Activated CD4-positive, CD25-positive, alpha-beta regulatory T cell treated with anti-CD3 and anti-CD28 coated beads, Interleukin-2, amount 50 U/mL, for 24 hours (primary cell): ENCODE measurements at places on chromosomes 6 and 20.

GRCh38 chr6:28696682-28697081, 171.0 kb downstream of the GPX5 start:
- ATAC-seq = no peak

GRCh38 chr20:59944726-59945125, 4.5 kb downstream of the FAM217B start:
- no peak for ATAC-seq

DNA sequence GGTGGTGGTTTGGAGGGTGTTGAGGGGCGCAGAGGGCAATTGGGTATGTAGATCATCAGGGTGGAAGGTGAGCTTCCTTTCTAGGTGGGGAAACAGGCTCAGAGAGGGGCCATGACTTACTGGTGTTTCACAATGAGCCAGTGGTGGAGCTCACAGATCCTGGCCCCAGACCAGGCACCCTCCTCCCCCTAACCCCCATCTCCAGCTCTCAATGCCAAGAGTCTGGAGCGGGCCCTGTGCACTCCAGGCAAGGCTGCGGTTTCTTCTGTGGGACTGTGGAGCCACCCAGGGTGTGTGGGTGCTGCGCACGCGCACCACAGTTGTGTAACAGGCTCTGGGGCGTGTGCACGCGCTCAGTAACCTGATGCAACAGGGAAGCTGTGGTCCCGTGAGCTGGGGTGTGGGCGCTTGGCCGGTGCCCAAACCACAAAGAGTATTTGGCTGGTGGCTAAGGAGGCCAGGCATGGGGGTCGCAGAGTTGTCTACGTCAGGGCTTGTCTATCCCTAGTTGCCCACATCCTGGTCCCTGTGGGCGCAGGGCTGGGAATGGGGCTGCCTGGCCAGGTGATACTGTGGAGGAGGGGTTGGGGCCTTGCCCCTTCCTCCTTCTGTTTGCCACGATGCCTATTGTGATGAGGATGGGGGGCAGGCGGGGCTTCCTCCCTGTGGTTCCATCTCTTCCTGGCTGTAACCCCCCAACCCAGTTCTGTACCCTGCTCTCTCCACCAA, 37.5 kb upstream of the MRPS18A start:
- ATAC-seq = peak; percentile 78

- no peak for ATAC-seq
Observed at GRCh38 chr6:93087606-93088005, 331.8 kb downstream of the EPHA7 start.

DNA sequence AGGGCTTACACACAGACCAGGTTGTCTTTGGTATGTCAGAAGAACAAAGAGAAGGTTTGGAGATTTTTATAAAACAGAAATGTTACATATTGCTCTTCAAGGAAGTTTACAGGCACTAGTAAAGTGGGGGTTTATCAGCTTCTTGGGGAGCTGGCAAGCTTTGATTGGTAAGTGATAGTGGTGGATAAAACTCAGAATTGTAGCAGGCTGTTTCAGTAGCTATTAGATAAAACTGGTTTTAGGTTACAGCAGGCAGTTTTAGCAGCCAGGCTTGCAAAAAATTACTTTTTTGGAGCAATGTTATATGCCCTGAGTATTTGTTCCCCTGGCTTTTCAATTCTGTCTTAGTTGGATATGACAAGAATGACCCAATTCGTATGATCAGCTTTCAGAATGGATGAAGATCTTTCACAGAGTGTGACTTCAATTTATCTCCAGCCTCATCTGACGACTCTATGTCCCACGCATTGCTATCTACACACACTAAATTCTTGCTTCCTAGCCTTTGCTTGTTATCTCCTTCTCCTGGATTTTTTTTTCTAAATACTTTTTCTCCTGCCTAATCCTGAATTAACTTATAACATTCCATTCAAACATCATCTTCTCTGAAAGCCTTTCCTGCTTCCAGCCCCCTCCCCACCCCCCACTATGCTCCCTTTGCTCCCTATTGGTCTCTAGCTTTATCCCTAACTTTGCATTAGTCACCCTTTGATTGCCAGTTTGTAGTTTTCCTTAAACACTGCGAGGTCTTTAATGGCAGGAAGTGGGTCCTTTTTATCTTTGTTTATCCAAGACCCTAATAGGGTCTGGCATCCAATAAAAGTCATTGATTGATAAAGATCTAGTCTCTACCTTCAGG, 1.0 kb upstream of the TOMM34 start:
- no peak for ATAC-seq

- ATAC-seq = no peak
Observed at GRCh38 chr6:112029045-112029822, 24.7 kb upstream of the CCN6 start.

DNA sequence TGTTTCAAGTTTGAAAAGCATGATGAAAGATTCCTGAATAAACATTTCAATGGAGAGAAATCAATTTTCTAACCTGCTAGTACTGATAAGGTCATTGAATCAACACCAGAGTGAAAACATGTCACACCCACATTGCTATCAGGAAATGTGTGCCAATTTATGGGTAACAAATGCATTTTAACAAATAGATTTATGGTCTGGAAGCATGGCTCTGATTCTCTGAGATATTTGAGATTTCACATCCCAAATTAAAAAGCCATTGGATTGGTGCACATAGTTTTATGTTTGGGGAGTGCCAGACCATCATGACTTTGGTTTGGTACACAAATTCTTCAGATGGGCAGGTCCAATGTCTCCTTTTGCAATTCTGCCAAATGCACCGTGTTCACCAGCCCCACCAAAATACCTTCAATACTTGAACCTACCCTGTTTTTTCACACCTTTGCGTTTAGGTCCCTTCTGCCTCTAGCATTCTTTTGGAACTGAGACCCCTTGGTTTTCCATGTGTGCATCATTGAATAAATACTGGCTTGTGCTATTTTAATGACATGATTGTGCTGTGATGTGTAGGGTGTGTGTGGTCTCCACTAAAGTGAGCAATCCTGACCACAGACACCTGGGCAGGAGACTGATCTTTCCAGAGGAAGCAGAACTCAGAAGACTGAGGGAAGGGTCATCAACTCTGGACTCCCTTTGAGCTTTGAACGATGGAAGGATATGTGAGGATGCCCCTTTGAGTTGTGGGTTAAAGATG, 20.4 kb downstream of the IL20RA start:
- no peak for ATAC-seq

DNA sequence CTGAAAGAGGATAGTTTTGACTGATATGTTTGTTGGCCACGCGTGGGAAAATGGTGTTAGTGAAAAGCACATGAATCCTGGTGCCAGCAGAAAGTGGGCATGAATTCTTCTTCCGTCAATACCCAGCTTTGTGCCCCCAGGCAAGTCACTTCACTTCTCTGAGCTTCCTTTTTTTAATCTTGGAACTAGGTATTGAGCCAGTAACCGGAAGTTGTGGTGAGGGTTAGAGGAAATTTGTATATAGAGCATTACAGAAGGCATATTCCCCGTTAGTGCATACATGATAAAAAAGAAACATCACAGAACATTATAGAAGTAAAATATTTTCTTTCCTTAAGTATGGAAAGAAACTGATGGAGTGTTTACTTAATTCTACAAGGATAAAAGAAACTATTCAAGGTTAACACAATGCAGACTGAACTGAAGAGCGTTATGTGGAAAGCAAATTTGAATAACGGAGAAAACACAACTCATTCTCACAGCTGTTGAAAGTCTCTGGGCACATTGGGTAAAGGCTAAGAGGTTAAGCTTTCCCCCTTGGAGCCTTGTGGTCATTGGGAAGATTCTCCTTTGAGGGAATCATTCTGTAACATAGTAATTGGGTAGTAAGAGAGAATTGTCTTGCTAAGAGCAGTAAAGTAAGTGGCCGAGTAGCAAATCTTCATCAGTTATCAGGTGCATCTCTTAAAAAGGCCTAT, 223.1 kb downstream of the BCAS1 start:
- no peak for ATAC-seq

GRCh38 chr6:34028691-34029360, 117.1 kb downstream of the GRM4 start:
- ATAC-seq = no peak

DNA sequence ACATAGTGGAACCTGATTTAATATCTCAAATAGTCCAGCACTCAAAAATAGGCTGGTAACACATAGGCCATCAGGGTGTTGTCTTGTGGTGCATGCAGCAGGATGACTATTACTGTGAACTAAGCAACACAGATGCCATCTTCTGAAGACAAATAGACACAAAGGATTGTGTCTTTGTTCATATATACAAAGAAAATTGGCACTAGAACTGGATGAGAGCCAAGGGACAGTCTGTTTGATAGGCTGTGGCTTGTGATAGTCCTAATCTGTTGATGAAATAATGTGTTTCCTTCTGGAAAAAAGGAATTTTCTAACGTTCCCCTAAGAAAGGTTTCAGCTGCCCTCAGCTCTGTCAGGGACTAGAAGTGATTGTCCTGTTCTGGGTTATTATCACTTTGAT, 129.8 kb downstream of the TPBG start:
- no peak for ATAC-seq

- ATAC-seq = no peak
Observed at GRCh38 chr6:105014954-105015353, 58.0 kb downstream of the LIN28B start.

DNA sequence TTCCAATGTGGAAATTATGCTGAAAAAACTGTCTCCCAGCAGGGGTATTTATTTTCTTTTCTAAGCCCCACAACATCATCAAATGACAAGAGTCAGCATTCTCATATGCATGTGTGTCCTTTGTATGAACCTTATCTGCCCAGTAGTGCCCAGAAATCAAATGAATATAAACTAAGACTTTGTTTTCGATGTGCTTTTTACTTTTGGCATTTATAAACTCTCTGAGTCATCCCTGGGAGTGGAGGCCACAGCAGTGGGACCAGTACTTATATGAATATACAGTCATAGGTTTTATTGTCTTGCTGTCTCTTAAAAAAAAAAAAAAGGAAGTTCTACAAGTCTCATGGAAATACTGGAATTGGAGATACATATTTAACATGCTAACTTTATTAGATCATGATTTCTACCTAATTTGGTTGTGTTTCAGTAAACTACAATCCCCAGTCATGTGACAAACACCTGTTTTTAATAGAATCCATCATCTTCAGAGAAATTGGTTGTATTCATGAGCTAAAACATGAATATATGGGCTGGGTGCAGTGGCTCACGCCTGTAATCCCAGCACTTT, 99.2 kb upstream of the TMEM181 start:
- no peak for ATAC-seq

- ATAC-seq = no peak
Observed at GRCh38 chr6:99236010-99236409, 113.5 kb downstream of the FAXC start.

- ATAC-seq = no peak
Observed at GRCh38 chr6:157280157-157280556, 43.2 kb downstream of the TMEM242 start.

DNA sequence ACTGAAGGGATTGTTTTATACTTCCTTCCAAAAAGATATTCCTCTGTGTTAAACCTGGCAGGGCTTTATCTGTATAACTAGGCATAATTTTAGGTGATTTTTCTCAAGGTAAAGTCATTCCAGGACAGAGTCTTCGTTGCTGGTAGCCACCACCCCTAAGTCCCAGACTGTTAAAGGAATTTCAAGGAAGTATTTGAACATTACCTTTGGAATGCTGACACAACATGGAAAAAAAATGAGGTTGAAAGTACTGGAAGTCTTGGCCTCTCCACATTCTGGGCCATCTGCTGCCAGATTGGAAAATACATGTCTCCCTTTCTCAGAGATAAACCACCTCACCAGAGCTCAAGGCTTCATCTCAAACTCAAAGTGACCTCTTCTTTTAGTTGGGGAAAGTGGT, 27.0 kb upstream of the ETV7 start:
- no peak for ATAC-seq

DNA sequence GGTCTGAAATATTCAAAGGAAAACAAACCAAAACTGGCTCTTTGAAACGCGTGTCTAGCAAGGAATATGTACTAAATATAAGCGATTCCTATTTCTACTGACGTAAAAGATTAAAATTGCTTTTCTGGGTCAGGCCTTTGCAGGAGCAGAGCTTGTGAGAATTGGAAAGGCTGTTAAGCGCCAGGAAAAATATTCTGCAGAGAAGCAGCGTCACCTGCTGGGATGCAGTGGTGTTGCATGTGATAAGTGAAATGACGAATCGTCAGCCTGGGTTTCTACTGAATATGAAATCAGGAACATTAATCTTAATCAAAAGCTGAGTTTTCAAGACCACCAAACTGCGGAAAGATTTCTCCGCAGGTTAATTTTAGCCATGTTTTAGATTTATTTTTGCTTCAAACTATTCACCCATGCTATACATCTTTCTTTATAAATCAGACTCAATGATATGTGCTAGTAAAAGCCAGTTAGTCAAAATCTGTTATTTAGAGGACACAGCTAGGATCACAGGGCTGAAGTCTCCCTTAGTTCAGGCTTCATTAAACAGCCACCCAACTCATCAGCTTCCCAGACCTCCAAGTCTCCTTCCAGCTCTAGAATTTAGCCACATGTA, 67.4 kb downstream of the ALDH8A1 start:
- no peak for ATAC-seq

GRCh38 chr6:36623547-36624459, 29.6 kb downstream of the SRSF3 start:
- ATAC-seq = peak; percentile 82

GRCh38 chr6:39104528-39104927, 10.5 kb downstream of the SAYSD1 start:
- no peak for ATAC-seq

GRCh38 chr6:163133017-163133416, 281.5 kb upstream of the QKI start:
- ATAC-seq = no peak

GRCh38 chr6:32658268-32658897, 8.1 kb downstream of the HLA-DQB1 start:
- ATAC-seq = no peak

DNA sequence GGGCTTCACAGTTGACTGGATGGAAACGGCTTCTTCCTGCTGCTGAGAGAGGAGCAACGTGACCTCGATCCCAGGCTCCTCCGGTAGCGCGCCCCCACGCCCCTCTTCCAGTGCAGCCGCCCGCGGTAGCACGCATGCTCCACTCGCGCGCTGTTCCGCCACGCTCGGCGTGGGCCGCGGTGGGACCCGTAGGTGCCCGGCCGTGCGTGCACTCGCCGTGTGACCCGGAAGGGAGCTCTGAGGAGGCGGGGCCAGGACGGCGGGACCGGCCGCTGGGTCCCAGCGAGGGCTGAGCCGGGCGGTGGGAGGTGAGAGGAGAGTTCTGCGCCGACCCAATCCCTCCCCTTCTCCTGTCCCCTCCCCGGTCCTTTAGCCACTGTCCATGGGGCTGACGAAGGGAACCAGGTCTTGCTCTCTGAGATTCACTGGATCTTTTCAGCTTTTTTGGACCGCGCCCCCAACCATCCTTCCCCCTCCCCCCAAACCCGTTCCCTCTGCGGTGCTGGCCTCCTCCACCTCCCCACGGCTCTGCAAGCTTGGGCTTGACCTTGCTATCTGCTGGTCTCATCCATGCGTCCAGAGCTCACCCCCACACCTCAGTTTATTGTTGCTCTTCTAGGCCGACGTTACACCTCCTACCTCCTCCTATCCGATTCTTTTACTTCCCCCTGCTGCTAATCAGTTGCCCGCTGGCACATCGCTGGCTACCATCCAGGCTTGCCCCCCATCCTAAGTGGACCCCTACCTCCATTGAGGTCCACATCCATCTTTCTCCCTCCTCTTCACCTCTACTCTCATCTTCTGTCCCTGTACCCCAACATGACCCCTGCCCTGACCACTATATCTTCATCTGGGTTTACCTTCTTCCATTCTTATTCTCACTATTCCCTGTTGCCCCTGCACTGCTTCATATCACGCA, at the start of gene CUL9:
Gene CUL9 (plus strand): TSS at position 255 of the 919 bp plus-strand sequence. CDS start 2,115 bp downstream, outside the sequence.
- peak; percentile 97 for ATAC-seq
